ENCODE measurements at places on chromosomes 12 and 14. TPM values are rescaled to one million over a fixed set of nuclear protein-coding genes. Genes with fewer than 3 reads are reported as not detected.

GRCh38 chr14:64549016-64549415 lies 745 bp upstream of the PPP1R36 start:
- no peak for DNase-seq

DNA sequence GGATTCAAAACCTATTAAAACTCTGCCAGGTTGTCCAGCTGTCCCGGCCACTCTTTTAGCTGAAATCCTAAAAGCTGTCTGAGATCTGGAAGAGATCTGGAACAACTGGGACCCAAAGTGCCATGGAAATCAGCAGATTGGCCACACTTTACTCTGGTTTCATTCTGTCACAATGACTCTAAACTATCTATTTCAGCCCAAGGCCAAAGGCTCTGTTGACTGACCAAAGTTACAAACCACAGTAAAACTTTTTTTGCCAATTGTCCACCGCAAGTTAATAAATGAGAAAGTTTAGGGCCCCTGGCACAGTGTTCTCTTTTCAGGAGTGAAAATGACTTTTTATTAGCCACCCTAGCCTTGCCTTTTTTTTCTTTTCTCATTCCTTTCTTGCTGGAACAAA lies 113.4 kb upstream of the CPM start:
- DNase-seq: no peak

DNA sequence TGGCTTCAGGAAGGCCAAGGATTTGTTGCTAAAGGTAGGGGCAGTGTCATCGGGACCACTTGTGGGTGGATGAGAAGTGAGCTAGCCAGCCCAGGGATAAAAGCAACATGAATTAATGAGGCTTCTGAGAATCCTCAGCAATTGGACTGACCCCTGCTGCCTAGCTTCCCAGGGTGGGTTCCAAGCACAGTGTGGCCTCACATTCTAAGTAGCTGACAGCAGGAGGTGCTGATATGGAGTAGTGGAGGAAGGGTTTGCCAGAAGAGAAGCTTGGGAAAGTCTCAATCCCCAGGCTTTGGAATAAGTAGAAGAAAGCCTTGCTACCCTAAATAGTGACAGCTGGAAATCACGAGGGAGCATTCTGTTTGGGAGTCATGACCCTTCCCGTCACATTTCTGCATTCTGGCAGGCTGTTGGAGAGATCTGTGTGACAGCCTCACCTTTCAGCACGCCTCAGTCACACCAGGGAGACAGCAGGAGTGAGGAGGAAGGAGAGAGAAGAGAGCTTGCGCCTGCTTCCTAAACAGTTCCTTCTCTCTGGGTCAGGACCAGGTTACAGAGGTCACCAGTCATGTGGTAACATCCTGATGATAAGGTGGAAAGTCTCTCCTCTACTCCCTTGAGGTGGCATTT lies 31.2 kb downstream of the DACT1 start:
- DNase-seq: no peak

DNA sequence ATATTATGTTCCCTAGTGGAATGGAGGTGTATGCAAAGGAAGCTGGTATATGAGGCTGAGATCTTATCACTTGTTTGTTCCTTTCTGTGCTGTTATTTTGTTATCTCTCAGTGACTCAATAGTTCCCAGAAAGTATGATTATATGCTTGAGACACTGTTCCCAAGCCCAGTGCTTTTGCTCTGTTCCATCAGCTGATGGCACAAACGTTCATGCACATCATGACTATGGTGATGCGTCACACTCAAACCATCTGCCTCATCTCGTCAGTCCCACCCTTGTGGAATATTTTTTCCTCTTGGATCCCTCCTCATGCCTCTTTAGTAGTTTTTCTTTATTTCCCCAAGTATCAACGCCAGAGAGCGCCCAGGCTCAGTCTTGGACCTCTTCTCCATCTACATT lies 786.9 kb downstream of the AACS start:
- DNase-seq: no peak

DNA sequence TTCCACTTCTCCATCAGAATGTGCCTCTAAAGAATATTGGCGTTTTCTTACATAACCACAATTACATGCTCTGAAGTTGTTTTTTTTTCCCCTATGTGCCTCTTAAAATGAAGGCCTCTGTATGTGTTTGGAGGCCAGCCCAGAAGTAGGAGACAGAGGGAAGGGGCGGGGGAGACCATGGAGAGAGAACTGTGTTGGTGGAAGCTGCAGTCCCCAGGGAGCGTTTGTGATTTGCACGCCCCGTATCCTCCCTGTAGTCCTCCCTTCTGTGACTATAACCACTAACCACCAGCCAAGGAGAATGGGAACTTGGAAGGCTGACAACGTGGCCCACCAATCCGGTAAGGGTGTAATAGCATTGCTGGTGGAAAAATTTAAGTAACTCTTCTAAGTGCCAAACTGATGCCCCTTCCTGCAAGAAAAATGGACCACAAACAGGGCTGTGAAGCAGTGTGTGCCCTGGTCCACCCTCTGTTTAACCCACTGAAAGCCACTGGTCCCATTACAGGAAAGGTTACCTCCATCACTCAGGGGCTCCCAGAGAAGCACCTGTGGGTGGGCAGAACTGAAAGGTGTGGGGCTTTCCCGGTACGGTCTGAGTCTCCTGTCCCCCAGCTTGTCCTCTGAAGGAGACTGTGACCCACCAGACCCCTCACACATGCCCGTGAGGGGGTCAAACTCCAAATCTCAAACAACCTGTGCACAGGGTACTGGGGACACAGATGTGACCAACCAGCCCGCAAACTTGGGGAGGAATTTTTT lies 36.8 kb downstream of the CCDC88C start:
- no peak for DNase-seq

- DNase-seq: peak; percentile 38
Measured at GRCh38 chr12:22631863-22632463, 7.0 kb downstream of the ETNK1 start.

GRCh38 chr14:49892301-49892635 lies 614 bp upstream of the ARF6 start:
- peak; percentile 64 for DNase-seq

- DNase-seq: no peak
Measured at GRCh38 chr12:101761350-101761749, 22.1 kb upstream of the SYCP3 start.

GRCh38 chr14:45222485-45223262 lies 30.3 kb downstream of the MIS18BP1 start:
- DNase-seq: no peak

GRCh38 chr14:88252498-88252897 lies 70.6 kb downstream of the KCNK10 start:
- no peak for DNase-seq

DNA sequence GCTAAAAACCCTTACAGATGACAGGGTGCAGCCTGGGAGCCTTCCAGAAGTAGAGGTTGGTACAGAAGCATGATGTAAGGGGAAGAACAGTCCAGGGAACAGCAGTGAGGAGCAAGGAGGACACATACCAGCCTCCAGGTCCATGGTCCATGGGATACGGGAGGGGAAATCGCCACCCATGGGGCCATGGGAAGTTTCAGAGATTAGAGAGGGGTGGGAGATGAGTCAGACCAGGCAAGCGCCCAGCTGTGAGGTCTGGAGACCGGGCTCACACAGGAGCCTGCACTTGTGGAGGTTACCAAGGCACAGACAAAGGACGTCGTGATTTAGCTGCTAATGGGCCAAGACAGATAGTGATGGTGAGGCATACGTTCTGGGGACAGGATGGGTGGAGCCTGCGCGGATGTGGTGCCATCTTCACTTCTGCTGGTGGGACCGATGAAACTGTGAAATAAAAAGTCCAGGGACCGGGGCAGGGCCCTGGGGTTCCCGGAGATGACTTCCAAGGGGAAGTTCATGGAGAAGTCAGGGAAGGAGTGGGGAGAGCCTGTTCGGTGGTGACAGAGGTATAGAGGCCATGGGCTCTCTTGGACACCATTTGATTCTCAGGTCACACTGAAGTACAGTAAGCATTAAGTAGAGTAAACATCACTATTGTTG lies 17.7 kb upstream of the LRP1-AS start:
- DNase-seq: no peak

DNA sequence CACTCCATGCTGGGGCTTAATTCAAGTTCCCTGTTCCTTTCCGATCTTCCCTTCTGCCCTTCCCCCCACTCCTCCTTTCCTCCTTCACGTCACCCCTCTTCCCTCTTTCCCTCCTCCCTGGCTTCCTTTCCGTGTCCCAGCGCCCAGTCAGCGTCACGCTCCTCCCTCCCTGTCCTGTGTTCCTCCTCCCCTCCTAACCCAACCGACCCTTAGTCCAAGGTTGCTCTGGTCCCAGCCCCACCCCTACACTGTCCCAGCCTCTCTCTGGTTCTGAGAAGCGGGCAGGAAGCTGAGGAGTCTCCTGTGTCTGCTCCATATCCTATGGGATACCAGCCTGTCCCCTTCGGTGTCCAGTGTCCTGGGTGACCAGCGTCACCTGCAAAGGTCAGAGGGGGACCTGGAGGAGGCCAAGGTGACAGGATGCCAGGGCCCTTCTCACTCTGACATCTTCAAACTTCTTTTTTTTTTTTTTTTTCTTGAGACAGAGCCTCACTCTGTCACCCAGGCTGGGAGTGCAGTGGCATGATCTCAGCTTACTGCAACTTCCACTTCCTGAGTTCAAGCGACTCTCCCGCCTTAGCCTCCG lies 56.2 kb upstream of the TSPAN9 start:
- no peak for DNase-seq

- DNase-seq: no peak
Measured at GRCh38 chr12:228846-229200, 14.9 kb upstream of the SLC6A12 start.

GRCh38 chr12:20050221-20050620 lies 318.1 kb upstream of the PDE3A start:
- no peak for DNase-seq

DNA sequence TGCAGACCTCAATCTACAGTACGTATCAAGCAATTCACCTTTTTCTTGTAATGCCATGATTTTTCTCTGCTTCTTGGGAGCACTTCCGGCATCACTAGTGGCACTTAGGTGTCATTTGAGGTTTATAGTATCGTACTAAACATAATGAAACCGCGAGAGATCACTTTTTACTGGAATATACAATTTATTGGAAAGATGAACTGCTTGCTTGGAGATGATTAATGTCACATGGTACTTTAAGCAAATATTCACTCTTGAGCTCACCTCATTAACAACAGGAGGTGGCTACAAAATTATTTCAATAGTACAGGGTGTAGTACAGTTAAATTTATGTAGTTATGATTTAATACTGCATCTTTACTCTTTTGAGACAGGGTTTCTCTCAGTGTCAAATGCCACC lies 11.5 kb downstream of the FUT8 start:
- no peak for DNase-seq

DNA sequence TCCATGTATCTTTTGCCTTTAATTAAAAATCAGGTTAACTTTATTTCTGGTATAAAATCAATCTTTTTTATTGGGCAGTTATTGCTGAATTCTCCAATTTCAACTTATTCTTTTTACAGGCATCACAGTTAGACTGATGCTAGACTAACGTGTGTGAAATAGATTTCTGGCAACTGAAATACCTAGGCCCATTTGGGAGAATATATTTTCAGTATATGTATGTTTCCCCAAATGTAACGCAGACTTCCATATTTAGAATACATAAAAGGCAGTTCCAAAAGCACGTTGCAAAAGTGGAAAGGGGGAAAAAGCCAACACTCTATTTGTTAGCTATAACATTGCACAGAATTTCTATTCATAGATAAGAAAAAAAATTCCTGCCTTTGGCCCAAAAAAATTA lies 297.0 kb downstream of the ATP23 start:
- DNase-seq: no peak

- DNase-seq: no peak
Measured at GRCh38 chr12:11920231-11920630, 150.5 kb upstream of the BCL2L14 start.

- peak; percentile 55 for DNase-seq
Measured at GRCh38 chr14:91413547-91414474, 3.8 kb downstream of the CCDC88C start.

DNA sequence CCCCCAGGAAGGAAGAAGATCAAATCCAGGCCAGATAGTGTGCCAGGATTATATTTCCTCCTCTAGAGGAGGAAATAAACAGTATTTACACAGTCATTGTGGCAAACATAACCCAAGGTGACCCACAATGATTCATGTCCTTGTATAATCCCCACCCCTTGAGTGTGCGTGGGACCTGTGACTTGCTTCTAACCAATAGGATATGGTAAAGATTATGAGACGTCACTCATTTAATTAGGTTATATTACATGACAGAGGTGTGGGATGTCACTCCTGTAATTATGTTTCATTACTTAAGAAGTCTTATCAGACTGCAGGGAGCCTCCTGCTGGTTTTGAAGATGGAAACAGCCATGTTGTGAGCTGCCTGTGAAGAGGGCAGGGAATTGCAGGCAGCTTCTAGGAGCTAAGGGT lies 12.2 kb upstream of the CATSPERB start:
- no peak for DNase-seq

GRCh38 chr14:64417055-64417770 lies 29.1 kb downstream of the MTHFD1 start:
- DNase-seq: no peak

GRCh38 chr14:101359221-101360053 lies 201.9 kb upstream of the DIO3 start:
- no peak for DNase-seq

DNA sequence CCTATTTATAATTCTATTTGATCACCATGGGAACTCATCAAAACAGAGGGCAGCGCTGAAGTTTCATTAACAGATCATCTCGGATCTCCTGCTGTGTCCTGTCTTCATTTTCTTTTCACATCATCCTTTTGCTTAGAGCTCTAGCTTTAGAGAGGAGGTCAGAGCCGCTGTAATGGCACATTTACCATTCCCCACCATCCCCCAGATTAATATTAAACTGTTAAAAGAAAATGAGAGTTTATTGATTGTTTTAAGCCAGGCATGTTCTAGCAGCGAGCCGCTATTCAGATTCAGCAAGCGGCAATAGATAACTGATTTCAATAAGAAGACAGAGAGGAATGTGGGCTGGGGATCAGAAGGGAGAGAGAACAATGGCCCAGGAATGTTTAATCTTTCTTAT lies 308.8 kb downstream of the EGLN3 start:
- no peak for DNase-seq

- DNase-seq: no peak
Measured at GRCh38 chr14:56807386-56808109, 2.7 kb downstream of the OTX2 start.

GRCh38 chr12:10718279-10718821 lies 4.8 kb downstream of the YBX3 start:
- no peak for DNase-seq

- no peak for DNase-seq
Measured at GRCh38 chr12:114003286-114003685, 37.2 kb upstream of the RBM19 start.

Gene NDRG2
- total RNA-seq: 32.4 TPM

Gene RTL1
- total RNA-seq: not detected

Gene INSM2
- total RNA-seq: not detected

Gene GALNT16
- not detected for total RNA-seq

Gene CARMIL3
- total RNA-seq: 0.15 TPM

Gene TSPAN19
- not detected for total RNA-seq

Gene LEMD3
- total RNA-seq: 50.0 TPM

Gene C12orf50
- 0.09 TPM for total RNA-seq

Gene LRRC43
- not detected for total RNA-seq

Gene MED13L
- 150 TPM for total RNA-seq

Gene OASL
- 7.2 TPM for total RNA-seq

All from CD4-positive, alpha-beta memory T cell (primary cell).